T follicular helper cell (primary cell): ENCODE measurements at places on chromosomes 6 and 20.

- DNase-seq, result no peak
Measured at GRCh38 chr6:144176043-144176442, 25.7 kb downstream of the STX11 start.

DNA sequence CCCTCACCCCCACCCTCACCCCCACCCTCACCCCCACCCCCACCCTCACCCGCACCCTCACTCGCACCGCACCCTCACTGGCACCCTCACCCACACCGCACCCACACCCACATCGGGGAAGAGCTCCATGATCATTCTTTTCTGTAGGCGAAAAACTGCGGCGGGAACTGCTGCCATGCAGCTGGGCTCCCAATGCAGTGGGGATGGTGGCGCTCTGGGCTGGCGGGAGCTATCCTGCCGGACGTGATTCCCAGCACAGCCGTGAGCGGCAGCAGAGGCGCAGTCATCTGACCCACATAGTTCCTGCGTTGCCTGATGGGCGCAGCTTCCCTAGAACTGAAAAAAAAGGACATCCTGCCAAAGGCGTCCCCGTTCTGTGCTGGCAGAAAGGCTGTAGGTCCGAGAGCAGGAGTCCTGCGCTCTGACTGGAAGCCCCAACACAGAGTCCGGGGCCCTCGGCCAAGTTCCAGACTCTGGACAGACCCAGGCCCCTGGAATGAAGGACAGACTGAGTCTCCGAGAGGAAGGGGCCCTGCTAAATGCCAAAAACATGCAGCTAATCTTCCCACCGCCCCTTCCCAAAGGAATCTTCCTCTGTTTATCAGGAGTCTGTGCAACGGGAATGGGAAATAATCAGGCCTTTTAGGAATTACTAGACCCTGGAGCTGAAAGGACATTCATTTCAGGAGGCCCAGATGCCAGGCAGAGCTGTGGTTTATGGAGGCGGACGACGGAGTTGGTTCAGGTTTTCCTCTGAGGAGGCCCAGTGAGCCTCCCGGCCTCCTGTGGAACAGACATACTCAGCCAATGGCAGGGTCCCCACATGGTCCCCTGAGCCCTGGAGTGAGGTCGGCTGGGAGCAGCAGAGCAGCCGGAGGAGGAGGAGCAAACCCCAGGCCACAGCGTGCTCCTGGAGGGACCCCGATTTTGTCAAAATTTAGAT lies 14.1 kb upstream of the TCFL5 start:
- DNase-seq, result no peak

DNA sequence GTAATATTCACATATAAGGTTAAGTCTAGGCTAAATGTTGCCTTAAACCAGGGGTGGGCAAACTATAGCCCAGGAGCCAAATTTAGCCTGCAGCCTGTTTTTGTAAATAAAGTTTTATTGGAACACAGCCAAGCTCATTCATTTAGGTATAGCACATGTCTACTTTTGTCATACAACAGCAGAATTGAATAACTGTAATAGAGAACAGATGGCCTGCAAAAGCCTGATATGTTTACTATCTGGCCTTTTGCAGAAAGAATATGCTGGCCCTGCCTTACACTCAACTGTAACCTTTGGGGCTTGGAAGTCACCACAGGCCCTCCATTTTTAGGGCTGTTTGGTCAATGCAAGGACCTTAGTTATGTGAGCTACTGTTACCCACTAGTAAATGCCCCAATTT lies 17.7 kb upstream of the BCLAF1 start:
- no peak for DNase-seq

- DNase-seq, result no peak
Measured at GRCh38 chr6:31038559-31038958, 28.3 kb downstream of the MUC22 start.

DNA sequence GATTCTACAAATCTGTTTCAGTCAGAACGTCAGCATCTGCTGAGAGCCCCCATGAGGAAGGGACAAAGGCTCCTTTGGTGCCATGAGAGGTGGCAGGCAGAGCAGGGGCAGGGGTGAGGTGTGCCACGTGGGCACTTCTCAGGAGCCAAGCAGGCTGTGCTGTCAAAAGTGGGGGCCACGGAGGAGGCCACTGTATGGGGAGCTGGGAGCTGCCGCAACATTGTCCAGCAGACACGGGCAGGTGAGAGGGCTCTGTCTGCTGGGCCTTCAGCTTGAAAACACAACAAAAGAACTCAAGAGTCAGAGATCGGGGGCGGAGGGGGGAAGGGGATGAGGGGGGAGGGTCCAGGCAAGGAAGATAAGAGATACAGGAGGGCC lies 21.6 kb upstream of the FOXP4 start:
- no peak for DNase-seq

GRCh38 chr20:2206957-2207769 lies 88.6 kb upstream of the TGM3 start:
- peak; percentile 15 for DNase-seq

- DNase-seq, result no peak
Measured at GRCh38 chr20:9388160-9388812, 126.1 kb upstream of the LAMP5 start.

GRCh38 chr20:59333951-59334350 lies 33.5 kb downstream of the EDN3 start:
- no peak for DNase-seq

GRCh38 chr20:59623133-59623532 lies 18.8 kb downstream of the PHACTR3 start:
- no peak for DNase-seq

DNA sequence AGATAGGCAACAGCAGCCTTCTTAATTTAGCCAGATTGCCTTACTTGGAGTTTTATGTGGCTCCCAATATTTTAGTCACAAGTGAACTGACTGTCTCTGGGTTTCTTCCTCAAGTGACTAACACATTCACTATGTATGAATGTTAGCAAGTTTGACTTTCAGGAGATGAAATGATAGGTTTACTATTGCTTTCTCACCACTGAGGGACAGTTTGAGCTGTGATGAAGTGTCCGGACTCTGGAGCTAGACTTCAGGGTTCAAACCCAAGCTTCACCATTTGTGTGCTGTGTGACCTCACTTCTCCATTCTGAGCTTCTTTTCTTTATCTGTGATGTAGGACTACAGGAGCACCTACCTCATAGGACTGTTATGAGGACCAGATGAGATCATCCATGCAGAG lies 8.2 kb downstream of the DHX35 start:
- no peak for DNase-seq
